Left lung (tissue), 14 donors: ENCODE measurements at places on chromosomes 4 and X. TPM values are rescaled to one million over a fixed set of nuclear protein-coding genes. Genes with fewer than 3 reads are reported as not detected.

- no peak for DNase-seq
Observed at GRCh38 chr4:76275486-76276124, 24.1 kb downstream of the FAM47E start.

- peak; percentile 84 for DNase-seq
Observed at GRCh38 chrX:81201671-81202455, at the start of the genes HMGN5 and SH3BGRL. HMGN5 (minus strand) TSS chrX:81201913; CDS start chrX:81121549, 80,364 bp downstream. SH3BGRL (plus strand) TSS chrX:81202102; CDS start chrX:81202201, 99 bp downstream.

- no peak for DNase-seq
Observed at GRCh38 chr4:76585272-76585671, 150.2 kb downstream of the SHROOM3 start.

GRCh38 chr4:71941001-71941400 lies 90.8 kb upstream of the NPFFR2 start:
- DNase-seq: peak; percentile 20

DNA sequence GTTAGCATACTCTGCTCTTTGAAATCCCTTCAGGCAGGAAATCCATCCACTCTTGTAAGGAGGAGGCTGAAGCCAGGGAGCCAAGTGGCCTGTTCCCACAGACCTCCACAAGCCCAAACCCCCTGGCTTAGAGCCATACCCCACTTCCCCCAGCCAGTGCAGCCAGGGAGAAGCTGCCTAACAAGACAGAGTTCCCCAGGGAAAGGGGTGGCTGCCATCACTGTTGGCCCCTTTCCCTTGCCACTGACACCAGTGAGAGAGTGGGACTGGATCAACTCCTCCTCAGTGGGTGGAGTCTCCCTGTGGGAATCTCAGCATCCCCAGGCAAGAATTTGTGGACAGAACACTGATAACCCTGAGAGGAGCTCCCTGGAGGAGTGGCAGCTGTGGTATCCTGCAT lies 389.4 kb downstream of the PABPC4L start:
- DNase-seq: no peak

- DNase-seq: no peak
Observed at GRCh38 chrX:120439921-120440320, 29.2 kb downstream of the LAMP2 start.

DNA sequence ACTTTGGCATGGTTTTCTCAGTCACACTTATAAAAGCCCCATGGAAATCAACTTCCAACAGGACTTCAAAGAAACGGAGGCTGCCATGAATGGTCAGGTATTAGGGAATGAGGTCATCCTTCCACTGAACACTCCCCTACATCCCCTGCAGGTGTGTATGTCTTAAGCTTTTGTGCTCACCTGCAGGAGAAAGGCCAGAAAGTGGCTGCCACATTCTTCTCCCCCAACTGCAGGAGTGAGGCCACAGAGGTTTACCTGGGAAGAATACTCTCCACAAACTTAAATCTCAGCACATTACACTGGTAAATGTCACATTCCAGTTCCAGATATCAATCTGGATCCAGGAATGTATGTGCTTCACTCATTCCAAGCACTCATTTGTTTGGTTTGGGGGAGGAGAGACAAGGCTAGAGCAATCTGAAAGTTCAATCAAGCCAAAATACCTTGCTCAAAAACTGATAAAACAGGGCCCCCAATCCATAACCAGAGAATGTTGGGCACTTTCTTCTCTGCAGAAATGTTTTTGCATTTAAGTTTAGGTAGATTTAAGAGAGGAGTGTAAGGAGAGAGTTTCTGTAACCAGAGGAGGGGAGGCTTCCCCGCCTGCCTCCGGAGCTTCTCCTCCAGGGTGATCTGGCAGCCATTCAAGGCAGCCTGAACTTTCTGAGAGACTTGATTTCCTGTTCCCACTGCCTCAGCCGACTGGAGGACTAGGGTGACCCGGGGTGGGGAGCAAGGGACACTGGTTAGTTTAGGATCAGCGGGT lies 15.4 kb downstream of the FAM9C start:
- DNase-seq: no peak

DNA sequence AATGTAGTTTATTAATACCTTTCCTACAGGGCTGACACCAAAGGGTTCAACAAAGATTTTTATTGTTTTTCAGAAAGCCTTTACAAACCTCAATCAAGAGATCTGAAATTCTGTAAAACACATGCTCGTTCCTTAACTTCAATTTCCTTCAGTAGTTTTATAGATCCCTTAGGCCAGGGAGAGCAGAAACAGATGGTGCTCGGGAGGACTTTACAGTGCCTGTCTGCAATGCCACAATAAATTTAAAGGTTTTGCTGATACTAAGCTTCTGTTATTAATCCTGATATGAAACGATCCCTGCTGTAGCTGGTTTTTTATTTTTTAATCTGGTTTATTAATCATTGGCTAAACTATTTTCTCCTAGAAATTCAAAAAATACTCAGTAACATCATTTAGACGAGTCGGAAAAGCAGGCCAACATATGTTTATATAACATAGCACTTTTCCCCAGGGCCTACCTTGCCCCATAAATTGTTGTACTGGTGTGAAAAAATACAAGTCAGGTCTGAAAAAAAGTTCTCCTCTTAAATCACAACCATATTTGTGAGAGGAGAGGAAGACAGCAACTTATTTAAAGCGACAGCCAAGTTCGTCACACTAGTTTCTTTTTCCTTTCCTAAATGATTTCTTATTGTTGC lies 39.8 kb downstream of the SHISA3 start:
- no peak for DNase-seq

DNA sequence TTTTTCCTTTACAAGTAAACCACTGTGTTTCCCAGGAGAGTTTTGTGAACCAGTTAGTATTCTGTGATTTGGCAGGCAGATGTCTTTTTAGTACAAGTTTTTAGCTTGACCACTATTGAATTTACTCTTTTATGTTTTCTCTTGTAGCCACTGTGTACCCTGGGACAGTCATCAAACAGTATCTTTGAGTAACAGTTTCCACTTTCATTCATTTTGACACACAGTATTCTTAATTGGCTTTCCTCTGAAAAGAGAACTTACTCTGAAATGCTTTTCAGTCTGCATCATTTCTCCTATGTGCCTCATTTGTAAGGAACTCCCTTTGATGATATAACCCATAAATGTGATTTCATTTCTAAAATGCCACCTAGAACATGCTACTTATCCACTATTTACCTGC lies 476.5 kb downstream of the PDGFC start:
- no peak for DNase-seq

GRCh38 chr4:108068442-108068841 lies 78.8 kb downstream of the HADH start:
- no peak for DNase-seq

GRCh38 chr4:172866421-172866820 lies 302.2 kb upstream of the GALNT7 start:
- DNase-seq: no peak

DNA sequence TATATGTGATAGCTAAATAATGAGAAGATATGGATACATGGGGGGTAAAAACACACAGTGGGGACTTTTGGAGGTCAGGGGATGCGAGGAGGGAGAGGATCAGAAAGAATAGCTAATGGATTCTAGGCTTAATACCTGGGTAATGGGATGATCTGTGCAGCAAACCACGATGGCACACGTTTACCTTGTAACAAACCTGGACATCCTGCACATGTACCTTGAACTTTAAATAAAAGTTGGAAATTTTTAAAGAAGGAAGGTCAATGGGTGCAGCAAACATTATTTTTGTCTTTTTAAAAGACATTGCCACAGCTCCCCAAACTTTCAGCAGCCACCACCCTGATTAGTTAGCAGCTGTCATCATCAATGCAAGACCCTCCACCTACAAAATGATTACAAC lies 29.7 kb upstream of the UGT2B15 start:
- DNase-seq: no peak

GRCh38 chrX:97740886-97741285 lies 857.2 kb downstream of the RPA4 start:
- DNase-seq: no peak

- no peak for DNase-seq
Observed at GRCh38 chrX:103275947-103276567, 493 bp downstream of the TCEAL5 start.

DNA sequence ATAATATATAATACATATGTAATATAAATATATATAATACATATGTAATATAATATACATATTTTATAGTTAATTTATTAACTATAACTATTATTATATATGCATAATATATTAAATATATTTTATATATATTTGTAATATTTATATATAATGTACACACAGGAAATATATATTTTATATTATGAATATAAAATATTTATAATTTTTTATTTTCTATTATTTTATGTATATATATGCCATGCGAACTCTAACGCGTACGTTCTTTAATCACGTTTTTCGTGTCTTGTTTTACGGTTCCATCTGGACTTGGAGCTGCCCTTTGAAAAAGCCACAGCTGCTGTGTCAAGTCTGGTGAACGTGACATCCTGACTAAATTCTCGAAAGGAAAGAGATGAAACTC lies 332.1 kb downstream of the ASMT start:
- DNase-seq: no peak

Gene VCX3A
- polyA plus RNA-seq: 0.27 TPM

Gene SPACA5
- 0.40 TPM for polyA plus RNA-seq

Gene POU3F4
- polyA plus RNA-seq: not detected

Gene XPNPEP2
- polyA plus RNA-seq: 11.0 TPM

Gene TCP11X2
- polyA plus RNA-seq: 0.17 TPM

Gene STBD1
- 2.6 TPM for polyA plus RNA-seq

Gene VEGFC
- polyA plus RNA-seq: 26.8 TPM

Gene GLRA2
- 0.23 TPM for polyA plus RNA-seq

Gene CDS1
- 21.0 TPM for polyA plus RNA-seq

Gene TRIM75
- not detected for polyA plus RNA-seq

Gene MAD2L1
- 55.8 TPM for polyA plus RNA-seq

Gene TCEAL7
- 28.6 TPM for polyA plus RNA-seq

Gene PPP2R2C
- 0.31 TPM for polyA plus RNA-seq
